ENCODE measurements at places on chromosomes 6 and 20. TPM values are rescaled to one million over a fixed set of nuclear protein-coding genes. Genes with fewer than 3 reads are reported as not detected.
A peak's percentile ranks its signal among the peaks of the same experiment; 100 is the strongest.

CD109 gene
- total RNA-seq = 60.2 TPM

FRMD1 gene
- not detected for total RNA-seq

DNA sequence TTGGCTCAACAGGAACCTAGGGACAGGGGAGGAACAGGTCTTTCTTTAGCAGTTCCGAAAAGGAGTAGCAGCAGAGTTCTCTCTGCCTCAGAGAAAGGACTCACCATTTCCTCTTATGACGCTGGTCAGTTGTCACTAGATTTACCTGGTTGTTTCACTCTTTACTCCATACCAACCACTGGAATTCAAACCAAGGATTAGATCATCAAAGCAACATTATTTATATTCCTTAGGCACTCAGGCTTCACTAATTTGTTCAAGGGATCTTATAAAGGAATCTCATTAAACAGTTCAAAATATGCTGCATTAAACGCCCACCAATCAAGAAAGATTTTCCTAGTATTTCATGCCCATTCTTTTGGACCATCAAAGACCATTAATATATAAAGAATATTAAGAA, 1129.5 kb upstream of the MAP3K7 start:
- no peak for ATAC-seq

DNA sequence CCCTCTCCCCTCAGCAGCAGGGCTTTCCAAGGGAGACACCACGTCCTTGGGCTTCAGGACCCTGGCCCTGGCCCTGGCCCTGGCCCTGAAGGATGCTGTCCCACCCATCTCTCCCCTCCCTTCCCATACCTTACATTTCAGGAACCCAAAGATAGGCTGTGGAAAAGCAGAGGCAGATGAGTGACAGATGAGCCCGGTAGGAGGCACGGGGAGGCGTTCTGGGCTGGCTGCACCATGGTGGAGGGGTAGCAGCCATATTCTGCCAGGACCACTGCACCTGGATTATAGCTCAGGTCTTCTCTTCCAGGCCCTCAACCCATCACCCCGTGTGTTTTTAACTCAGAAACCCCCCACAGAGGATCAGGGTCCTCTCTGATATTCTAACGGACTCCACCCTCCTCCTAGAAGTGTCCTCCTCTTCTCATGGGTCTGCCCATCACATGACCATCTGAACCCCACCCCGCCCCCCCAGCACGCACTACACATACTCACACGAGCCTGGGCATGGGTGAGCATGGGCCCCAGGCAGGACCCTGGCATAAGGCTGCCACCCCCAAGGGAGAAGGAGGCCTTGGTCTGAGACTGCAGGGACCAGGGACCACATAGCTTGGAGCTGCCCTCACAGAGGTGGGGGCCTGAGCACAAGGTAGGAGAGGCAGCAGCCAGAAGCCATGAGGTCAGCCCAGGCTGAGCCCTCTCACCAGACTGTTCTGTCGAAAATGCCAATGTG, 220.8 kb upstream of the CDH4 start:
- no peak for ATAC-seq

DNA sequence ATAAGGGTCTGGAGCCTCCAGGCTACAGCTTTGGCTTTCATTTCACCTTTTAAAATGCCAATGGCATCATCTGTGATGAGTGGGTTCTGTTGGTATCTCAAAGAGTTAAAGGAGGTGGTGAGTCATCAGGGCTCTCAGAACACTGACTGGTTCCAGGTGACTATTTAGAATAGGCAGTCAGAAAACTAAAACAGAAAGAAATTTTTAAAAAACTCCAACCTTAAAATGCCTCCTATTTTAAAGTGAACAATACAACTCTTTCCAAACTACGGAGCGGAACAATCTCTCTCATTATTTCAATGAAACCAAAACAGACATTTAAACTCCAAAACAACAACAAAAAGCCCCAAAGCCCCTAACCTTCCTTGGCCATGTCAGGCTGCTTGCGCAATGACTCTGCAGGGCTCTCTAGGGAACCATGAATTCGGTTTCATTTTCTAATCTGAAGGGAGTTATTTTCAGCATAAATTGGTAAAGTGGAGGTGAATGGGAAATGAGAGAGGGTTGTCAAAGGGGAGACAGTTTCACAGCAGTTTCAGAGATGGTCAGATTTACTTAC, 194.9 kb downstream of the KIF6 start:
- ATAC-seq = no peak

- no peak for ATAC-seq
These were observed 23.7 kb downstream of the SPATA2 start for GRCh38 chr20:49891476-49892110.

BFSP1 gene
- total RNA-seq = 1.3 TPM

ANKRD66 gene
- not detected for total RNA-seq

SLC24A3 gene
- 13.0 TPM for total RNA-seq

MTFR2 gene
- 4.3 TPM for total RNA-seq

PKIB gene
- 0.88 TPM for total RNA-seq

GRCh38 chr6:55798571-55798970, 76.8 kb downstream of the BMP5 start:
- ATAC-seq = no peak

DNA sequence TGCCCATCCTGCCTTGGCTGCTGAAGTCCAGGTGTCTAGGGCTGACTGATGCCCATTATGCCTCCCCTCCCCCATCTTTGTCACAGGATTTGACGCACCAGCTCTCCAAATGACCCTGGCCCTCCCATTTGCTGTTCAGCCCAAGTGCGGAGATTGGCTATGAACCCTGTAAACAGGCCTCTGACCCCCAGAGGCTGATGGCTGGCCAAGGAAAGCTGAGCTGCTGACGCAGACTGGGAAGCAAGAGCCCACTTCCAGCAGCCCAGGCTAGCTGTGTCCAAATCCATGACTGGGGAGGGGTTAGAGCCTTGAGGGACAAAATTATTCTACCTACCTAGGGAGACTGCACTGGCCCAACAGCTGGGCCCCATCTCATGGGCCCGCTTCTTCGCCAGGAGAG, 797 bp upstream of the GNRH2 start:
- no peak for ATAC-seq

- no peak for ATAC-seq
These were observed 145.6 kb downstream of the GJA10 start for GRCh38 chr6:90039911-90040310.

DNA sequence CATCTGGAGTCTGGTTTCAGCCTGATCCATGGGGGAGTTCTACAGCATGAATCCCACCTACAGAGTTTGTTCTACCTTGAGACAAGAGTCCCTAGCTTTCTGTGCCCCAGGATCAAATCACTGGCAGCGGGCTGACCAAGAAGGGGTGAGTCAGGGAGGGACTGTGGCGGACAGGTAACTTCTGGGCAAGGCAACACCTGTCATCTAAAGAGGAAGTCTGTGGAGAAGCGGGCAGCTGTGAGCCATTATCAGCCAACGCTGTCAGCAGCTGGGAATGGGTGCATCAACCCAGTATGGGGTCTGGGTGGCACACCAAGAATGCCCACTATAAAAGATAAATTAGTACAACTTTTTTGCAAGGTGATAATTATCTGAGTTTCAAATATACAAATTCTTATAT, 45.9 kb downstream of the UBE3D start:
- no peak for ATAC-seq

DNA sequence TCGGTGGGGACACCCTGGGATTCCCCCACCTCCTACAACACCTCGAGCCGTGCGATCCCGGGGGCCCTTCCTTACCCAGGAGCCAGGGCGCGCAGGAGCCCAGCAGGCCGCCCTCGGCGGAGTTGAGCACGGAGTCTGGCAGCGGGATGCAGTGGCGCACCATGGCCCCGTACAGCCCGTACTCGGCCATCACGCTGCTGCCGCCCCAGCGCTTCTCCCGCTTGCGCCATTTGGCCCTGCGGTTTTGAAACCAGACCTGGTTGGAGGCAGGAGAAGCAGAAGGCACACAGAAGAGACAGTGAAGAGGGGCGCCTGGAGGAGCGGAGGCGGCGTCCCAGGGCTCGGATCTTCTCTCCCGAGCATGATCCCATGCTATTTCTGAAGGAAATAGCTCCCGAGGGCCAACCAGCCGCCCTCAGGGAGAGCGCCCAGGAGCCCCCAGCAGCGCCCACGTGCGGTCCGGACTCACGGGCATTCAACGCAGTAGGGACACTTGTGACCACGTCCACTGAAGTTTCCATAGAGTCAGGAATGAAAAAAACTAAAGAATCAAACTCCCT, 4.3 kb downstream of the VSX1 start:
- peak; percentile 37 for ATAC-seq

DNA sequence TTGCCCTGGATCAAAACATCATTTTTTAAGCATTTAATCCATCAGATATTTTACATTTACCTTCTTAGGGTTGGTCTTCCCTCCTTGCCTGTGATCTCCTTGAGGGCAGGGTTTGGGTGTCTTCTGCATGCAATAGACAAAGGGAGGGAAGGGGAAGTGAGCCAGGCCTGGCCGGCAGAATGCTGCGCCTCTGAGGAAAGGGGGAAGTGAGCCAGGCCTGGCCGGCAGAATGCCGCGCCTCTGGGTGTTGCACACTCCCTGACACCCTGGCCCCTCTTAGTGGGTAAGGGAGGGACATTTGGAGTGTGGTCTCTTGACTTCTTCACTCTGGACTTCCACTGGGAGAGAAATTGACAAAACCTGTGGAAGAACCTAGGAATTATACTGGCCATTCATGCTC, 12.4 kb downstream of the PSMF1 start:
- no peak for ATAC-seq

- ATAC-seq = no peak
These were observed 17.7 kb upstream of the MTG2 start for GRCh38 chr20:62164879-62165761.

DNA sequence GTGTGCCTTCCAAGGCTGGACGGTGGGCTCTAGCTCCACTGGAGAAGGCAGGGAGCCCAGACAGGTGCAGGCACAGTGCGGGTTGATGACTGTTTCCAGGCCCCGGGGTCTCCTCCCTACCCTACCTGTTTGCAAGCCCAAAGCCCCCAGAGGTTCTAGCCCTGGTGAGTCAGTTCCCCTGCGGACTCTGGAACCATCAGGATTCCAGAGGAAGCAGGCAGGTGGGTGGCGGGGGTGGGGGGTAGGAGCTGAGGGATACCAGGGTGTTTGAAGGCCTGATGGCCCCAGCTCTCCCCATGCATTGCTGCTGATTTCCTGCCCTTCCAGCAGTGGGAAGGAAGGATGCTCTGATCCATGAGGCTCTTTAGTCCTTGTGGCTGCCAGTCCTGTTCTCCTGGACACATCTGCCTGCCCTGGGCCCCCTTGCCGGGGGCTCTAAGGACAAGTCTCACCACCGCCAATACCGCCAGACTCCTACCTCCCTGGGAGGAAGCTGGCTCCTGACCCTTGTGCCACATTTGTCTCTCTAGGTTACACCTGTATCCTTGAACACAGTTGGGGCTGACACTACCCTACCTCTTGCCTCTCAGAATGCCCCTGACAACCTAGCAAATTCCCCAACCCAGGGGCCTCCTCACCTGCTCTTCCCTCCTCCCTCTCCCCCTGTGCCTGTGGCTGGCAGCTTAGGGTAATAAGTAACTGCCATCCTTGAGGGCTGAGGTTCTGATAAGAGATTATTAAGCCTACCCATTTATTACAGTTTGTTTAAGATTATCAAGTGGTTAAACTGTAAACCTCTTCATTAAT, 21.7 kb downstream of the KCNK5 start:
- no peak for ATAC-seq

DNA sequence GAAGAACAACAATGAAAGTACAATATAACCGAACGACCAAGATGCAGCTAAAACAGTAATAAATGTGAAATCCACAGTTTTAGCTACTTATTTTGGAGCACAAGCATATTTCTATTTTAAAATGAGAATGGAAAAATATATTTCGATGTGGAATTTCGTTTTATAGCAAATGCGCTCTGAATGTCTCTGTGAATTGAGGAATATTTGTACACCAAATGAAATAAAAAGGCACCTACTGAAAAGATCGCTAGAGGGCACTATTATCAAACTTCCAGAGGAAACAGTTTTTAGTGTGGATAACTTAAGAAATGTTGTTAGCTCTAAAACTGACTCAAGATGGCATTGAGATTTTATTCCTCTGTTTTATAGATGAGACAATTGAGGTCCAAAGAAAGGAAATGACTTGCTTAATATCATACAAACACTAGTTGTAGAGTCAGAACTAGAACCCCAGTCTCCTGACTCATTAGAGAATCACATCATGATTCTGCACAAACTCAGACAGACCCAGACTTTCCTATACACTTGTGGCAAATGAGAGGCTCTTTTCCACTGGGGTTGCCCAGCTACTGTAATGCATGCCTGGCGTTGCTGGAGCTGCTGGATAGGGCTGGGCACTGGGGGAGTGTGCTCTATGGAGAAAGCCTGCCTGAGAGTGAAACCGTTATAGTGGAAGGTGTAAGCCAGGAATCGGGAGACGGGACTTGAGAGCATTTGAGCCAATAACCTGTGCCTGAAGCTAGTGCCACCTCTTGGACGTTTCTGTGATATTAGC, 51.9 kb downstream of the GCLC start:
- peak; percentile 45 for ATAC-seq

NNAT gene
- total RNA-seq = 0.28 TPM

ADTRP gene
- total RNA-seq = 0.72 TPM

- ATAC-seq = no peak
These were observed 8.9 kb downstream of the ABRACL start for GRCh38 chr6:139037490-139037889.

EPB41L1 gene
- 95.6 TPM for total RNA-seq

GRCh38 chr20:24340933-24341332, 128.5 kb upstream of the SYNDIG1 start:
- no peak for ATAC-seq

DNA sequence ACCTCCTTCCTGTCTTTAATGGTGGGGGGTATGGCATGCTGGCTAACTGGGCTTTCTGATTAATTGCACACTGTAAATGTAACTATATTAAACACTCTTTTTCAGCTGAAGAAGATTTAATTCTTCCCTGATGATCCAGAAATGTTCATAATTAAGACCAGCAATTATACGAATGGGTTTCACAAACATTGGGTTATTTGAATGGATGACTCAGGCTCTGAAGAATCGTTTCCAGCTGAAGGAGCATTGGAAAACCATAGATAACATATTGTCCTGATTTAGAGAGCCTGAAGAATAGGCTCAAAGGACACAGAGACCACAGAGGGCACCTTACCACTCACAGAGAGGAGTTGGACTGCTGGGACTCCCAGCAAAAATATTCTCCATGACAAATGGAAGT, 130.7 kb upstream of the SSTR4 start:
- no peak for ATAC-seq

- ATAC-seq = no peak
These were observed 73.6 kb upstream of the AKAP12 start for GRCh38 chr6:151166180-151166579.

DNA sequence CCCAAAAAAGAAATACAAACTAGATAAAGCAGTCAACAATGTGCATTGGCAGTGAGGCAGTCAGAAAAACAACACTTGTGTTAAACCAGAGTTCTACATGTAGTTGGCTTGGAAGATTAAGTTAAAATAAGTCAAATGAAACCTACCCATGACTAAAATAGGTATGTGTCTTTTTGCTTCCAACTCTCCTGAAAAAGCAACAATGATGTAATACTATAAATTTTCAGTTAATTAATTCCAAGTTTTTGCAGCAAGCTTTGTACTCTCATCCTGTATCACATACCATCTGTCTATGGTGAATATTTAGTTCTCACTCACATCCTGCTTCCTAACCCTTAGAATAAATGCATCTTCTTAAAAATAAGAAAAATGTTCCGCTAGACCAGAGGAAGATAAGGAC, 261.5 kb downstream of the KIF16B start:
- ATAC-seq = no peak
